ENCODE measurements at places on chromosomes 2 and 18.
A peak's percentile ranks its signal among the peaks of the same experiment; 100 is the strongest.

GRCh38 chr18:49020129-49020528, 69.4 kb upstream of the SMAD7 start:
- DNase-seq = no peak

DNA sequence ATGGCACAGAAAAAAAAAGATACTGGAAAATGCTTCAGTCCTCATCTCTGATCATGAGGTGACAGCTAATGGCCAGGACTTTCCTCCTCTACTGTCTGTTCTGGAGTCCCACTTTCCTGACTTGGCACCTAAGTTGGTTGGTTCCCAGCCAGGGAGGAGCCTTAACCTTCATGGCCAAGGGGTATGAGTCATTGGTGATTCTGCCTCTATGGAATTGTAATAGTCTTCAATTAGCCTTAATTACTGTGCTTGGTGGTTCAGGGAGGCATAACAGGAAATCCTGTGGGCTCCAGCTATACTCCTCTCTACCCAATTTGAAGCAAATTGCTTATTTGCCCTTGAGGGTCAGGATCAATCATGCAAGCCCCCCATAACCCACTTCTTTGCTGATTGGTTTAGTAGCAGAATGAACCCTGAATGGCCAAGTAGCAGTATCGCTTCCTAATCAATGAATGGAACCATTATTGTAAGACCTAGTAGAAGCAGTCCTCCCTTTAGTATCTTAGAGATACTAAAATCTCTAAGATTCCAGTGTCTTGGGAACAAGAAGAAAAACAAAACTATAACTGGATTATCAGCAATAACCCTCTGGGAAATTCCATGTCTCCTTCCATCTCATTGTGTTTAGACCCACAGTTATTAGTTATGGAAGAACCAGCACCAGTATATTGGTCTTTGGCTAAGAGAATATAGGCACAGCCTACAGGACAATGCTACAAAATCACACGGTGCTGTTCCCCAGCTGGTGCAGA, 109.0 kb downstream of the COL6A3 start:
- no peak for DNase-seq

DNA sequence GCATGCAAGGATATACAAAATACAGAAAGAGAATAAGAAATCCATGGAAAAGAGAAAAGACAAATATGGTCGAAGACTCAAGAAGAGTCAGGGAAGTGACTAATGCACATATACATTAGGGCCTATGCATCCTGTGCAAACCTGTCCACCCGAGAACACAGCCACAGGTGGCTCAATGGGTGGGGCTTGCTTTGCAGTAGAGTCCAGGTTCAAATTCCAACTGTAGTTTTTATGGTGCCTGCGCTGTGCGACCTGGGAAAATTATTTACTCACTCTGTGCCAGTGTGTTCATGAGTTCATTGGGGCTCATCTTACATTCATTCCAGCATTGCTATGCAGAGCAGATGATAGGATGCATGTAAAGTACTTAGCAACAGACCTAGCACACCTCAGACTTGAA, 244.7 kb downstream of the CTNNA2 start:
- DNase-seq = no peak

DNA sequence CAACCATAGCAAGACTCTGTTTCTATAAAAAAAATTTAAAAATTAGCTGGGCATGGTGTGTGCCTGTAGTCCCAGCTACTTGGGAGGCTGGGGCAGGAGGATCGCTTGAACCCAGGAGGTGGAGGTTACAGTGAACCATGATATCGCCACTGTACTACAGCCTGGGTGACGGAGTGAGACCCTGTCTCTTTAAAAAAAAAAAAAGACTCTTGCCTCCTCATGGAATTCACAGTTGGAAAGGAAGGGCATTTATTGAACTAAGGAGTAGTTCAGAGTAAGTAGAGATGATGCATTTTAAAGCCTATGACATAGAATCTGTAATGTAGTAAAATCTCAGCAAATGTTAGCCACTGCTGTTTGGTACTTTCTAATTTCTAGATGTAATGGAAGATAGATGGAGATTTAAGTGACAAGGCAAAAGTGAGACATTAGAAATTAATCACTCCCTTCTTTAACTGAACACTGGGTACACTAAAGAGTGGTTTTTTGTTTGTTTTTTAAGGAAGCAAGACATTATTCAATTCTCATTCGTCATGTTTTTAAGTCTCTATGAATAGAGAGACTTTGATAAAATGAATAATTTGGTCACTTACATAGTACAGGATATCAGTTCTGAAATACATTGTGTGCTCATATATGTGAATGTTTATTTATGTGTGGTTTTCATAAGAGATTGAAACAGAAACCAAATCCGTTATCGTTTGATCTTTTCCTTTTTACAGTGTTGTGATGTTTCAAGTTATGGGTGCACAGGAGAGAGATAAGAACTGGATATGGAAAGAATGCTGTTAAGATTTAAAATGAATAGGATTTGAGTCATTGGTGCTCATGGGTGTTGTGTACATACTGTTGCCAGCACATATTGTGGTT, 186.1 kb upstream of the STON1 start:
- DNase-seq = peak; percentile 90

- DNase-seq = no peak
Observed at GRCh38 chr2:71453404-71454220, at the start of gene DYSF. Gene DYSF (plus strand): TSS chr2:71453561.

DNA sequence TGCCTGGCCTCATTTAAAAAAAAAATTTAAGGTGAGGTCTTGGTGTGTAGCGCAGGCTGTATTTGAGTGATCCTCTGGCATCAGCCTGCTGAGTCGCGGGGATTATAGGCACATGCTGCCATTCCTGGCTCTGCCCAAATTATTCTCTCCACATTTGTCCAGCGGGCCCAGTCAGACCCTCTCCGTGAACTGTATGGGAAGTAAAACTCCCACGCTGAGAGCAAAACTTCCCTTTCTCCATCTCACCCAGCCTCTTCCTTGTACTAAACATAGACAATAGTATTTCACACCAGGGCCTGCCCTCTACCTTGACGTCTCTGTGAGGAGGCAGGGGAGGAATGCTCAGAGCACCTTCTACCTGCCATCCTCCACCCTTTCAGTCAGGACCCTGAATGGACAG, 37.0 kb downstream of the EIF4E2 start:
- DNase-seq = no peak

- no peak for DNase-seq
Observed at GRCh38 chr2:33133454-33133952, 186.8 kb downstream of the LTBP1 start.

DNA sequence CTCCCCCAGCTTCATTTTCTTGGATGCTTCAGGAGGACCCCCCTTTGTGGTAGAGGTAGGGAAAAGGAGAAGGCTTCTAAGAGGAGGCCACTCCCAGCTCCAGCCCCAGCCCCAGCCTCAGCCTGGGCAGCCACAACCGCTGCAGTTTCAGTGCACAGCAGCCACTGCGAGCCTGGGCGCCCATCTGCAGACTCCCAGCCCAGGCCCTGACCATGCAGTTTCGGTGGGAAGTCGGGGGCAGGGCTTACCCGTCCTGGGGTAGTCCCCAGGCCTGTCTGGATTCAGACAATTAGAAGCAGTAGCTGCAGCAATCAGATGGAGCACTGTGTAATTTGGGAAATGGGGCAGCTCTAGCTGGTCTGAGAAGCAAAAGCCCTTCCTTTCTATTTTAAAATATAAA, 28.6 kb downstream of the ITM2C start:
- no peak for DNase-seq

DNA sequence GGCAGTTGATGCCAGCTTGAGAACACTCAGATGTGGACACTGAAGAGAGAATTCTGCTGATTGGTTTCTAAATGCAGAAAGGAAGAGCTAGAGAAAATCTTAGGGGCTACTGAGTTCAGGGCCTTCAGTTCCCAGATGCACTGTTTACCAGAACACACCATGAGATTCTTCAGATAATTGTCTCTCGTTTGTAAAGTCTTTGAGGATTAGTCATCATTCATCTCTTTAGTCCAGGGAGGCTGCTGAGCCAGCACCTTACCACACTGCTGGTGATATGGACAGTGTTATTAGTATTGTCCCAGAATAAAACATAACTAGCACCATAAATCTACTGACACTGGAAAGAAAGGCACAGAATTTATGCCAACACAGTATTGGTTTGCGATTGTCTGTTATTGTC, 690.8 kb upstream of the CELF4 start:
- DNase-seq = no peak

DNA sequence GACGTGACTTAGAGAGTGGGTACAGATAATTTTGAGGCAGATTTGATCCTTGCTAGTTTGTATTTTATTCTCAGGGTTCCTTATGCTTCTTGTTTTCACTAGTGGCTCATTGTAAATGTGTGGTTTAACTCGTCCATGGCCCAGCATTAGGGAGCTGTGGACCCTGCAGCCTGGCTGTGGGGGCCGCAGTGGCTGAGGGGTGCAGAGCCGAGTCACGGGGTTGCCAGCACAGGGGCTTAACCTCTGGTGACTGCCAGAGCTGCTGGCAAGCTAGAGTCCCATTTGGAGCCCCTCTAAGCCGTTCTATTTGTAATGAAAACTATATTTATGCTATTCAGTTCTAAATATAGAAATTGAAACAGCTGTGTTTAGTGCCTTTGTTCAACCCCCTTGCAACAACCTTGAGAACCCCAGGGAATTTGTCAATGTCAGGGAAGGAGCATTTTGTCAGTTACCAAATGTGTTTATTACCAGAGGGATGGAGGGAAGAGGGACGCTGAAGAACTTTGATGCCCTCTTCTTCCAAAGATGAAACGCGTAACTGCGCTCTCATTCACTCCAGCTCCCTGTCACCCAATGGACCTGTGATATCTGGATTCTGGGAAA, 269.9 kb downstream of the MYT1L start:
- DNase-seq = no peak
